ENCODE measurements at places on chromosomes 4 and X.

- peaks cover 4% of the 10 kb centered on the region for H3K36me3 ChIP-seq
- H3K27ac ChIP-seq = no peak overlapping the region
- no peak overlapping the region for H3K4me3 ChIP-seq
- H3K4me1 ChIP-seq = no peaks in the 10 kb centered on the region
- no peaks in the 10 kb centered on the region for H3K27me3 ChIP-seq
- no peak for DNase-seq
Measured at GRCh38 chr4:35710343-35710742, 534.0 kb downstream of the ARAP2 start.

DNA sequence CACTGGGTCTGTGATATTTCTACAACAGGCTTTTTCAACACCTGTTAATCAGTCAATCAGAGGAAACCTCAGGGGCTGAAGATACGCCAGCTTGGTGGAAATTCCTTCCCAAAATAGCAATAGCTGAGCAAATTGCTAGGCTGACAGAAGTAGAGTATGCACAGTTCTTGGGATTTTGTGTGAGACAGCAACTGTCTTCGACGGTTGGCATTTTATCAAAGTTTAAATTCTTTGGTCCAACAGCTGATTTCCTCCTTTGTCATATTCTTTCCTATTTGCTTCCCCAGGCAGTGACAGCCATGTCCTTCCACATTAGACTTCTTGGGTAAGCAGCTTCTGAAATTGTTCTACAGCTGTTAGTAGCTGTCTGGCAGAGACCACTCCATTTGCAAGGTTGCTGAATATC lies 8.0 kb upstream of the PALLD start:
- no peak for DNase-seq
- H3K36me3 ChIP-seq = no peaks in the 10 kb centered on the region
- no peak overlapping the region for H3K4me3 ChIP-seq

DNA sequence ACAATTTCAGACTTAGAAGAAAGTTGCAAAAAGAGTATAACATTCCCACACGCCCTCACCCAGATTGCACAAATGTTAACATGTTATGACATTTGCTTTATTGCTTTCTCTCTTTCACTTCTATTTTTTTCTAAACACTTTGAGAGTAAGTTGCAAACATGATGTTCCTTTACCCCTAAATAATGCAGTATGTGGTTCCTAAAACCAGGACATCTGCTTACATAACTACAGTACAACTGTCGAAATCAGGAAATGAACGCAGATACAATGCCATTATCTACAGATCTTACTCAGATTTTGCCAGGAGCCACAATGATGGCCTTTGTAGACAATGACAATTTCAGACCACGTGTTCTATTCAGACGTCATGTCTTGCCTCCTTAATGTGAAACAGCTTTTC lies 22.4 kb downstream of the SH3TC1 start:
- no peak overlapping the region for H3K27ac ChIP-seq
- H3K27me3 ChIP-seq = no peaks in the 10 kb centered on the region
- no peaks in the 10 kb centered on the region for H3K36me3 ChIP-seq
- DNase-seq = no peak

DNA sequence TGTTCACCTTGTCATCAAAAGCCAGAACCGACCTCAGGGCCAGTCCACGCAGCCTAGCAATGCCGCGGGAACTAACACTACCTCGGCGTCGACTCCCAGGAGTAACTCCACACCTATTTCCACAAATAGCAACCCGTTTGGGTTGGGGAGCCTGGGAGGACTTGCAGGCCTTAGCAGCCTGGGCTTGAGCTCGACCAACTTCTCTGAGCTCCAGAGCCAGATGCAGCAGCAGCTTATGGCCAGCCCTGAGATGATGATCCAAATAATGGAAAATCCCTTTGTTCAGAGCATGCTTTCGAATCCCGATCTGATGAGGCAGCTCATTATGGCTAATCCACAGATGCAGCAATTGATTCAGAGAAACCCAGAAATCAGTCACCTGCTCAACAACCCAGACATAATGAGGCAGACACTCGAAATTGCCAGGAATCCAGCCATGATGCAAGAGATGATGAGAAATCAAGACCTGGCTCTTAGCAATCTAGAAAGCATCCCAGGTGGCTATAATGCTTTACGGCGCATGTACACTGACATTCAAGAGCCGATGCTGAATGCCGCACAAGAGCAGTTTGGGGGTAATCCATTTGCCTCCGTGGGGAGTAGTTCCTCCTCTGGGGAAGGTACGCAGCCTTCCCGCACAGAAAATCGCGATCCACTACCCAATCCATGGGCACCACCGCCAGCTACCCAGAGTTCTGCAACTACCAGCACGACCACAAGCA lies 898 bp downstream of the UBQLN2 start:
- H3K4me1 ChIP-seq = peaks cover 31% of the 10 kb centered on the region
- no peaks in the 10 kb centered on the region for H3K27me3 ChIP-seq
- peak overlapping the region; percentile 82 for H3K4me3 ChIP-seq
- no peaks in the 10 kb centered on the region for H3K36me3 ChIP-seq
- H3K27ac ChIP-seq = peak overlapping the region; percentile 99
- DNase-seq = no peak

GRCh38 chr4:8297691-8298485 lies 28.3 kb downstream of the HTRA3 start:
- H3K36me3 ChIP-seq = peaks cover 11% of the 10 kb centered on the region
- no peaks in the 10 kb centered on the region for H3K4me1 ChIP-seq
- DNase-seq = peak; percentile 75
- H3K27ac ChIP-seq = no peak overlapping the region

DNA sequence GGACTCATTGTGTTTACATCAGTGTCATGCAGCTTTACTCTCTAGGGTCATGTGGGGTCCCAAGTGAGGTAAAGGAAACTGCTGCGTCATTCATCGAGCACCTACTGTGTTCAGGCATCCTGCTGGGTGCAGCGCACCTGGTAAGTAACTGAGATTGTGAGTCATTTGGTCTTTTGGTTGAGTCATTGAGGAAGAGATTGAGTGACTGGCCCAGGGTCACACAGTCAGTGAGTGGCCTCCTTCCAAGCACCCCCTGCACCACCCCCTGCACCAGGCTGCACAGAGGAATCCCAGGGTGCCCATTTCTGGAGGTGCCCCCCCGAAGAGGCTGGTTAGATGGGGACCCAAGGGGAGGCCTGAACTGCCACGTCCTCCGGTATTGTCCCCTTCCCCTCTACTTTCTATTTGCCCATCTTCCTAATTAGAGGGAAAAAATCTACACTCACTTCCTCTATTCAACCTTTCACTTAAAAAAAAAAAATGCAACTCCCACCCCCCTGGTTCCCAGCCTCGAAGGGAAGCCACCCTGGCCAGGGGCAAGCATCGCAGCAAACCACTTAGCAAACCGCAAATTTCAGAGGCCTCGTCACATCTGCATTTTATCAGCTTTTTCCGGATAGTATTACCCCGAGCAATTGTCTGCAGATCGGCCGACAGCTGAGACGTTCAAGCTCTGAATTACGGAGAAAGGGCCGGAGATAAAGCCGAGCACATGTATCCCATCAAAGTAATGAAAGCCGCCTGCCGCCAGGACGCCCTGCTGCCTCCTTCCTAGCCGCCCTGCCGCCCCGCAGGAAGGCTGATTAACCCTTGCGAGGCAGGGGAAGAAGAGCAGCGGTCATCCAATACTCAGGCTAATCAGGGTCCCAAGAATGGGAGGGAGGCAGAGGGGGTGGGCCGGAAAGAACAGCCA lies 96.3 kb upstream of the MSX1 start:
- peaks cover 3% of the 10 kb centered on the region for H3K36me3 ChIP-seq
- H3K4me3 ChIP-seq = peak overlapping the region; percentile 41
- H3K27ac ChIP-seq = no peak overlapping the region
- H3K27me3 ChIP-seq = peaks cover 3% of the 10 kb centered on the region
- H3K4me1 ChIP-seq = peaks cover 18% of the 10 kb centered on the region
- DNase-seq = peak; percentile 43

GRCh38 chrX:3712051-3712869 lies 1.2 kb downstream of the PRKX start:
- peaks cover 1% of the 10 kb centered on the region for H3K36me3 ChIP-seq
- H3K4me1 ChIP-seq = peaks cover 19% of the 10 kb centered on the region
- peak overlapping the region; percentile 92 for H3K4me3 ChIP-seq

DNA sequence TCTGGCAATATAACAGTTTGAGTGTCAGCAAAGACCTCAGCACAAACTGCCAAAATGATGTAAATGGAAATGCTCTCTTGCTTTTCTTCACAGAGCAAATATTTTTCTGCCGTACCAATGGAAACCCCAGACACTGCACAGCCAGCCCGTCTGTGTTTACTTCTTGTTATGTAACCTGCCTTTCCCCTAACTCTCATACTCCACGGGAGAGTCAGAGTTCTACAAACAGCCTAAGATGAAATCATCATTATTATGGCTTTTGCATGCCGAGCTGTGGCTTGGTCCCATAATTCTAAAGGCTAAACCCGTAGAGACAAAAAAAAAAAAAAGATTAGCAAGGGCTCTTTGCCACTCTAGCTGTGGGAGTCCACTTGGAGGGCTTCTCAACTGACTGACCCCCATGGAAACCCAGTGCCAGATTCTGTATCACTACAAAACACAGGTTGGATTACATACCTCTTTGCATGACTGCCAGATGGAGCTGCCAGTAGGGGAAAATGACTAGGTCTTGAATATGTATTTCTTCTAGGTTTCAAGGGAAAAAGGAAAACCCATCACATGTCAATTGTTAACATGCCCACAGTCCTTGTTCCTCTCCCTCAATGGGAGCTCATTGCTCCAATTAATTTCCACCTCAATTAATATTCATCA lies 197.2 kb upstream of the CNKSR2 start:
- H3K4me3 ChIP-seq = no peak overlapping the region
- no peaks in the 10 kb centered on the region for H3K36me3 ChIP-seq
- no peak for DNase-seq
- H3K27me3 ChIP-seq = peaks cover 2% of the 10 kb centered on the region

GRCh38 chr4:69828828-69829227 lies 31.1 kb downstream of the SULT1E1 start:
- no peak overlapping the region for H3K27ac ChIP-seq
- no peak for DNase-seq
- no peaks in the 10 kb centered on the region for H3K36me3 ChIP-seq
- H3K4me1 ChIP-seq = peaks cover 5% of the 10 kb centered on the region
- no peaks in the 10 kb centered on the region for H3K27me3 ChIP-seq

DNA sequence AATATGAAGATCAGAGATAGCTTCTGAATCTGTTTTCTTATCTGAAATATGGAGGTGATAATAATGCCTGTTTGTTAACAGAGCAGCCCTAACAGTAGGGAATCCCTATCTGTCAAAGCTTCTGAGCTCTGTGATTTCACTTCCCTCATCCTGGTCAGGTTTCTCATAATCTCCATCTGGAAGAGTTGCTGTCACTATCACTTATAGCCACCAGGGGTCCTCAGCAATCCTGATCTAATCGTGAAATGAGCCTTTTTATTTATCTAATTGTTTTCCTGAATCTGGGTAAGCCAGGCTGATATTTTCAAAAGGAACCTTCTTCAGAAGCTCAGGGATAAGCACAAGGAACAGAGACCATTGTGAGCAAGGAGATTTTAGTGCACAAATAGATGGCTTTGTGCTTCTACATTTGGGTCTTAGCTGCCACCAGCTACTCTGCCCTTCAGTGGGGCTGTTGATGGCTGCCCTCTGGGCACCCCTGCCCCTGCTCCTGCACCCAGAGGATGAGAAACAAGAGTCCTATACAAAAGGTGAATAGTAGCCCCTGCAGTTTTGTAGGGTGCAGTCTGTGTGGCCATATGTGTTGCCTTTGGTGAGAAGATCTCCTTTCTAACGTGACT lies 196.4 kb upstream of the RADX start:
- H3K4me3 ChIP-seq = no peak overlapping the region
- DNase-seq = no peak
- H3K4me1 ChIP-seq = no peaks in the 10 kb centered on the region
- H3K36me3 ChIP-seq = no peaks in the 10 kb centered on the region
- H3K27me3 ChIP-seq = peaks cover 7% of the 10 kb centered on the region

DNA sequence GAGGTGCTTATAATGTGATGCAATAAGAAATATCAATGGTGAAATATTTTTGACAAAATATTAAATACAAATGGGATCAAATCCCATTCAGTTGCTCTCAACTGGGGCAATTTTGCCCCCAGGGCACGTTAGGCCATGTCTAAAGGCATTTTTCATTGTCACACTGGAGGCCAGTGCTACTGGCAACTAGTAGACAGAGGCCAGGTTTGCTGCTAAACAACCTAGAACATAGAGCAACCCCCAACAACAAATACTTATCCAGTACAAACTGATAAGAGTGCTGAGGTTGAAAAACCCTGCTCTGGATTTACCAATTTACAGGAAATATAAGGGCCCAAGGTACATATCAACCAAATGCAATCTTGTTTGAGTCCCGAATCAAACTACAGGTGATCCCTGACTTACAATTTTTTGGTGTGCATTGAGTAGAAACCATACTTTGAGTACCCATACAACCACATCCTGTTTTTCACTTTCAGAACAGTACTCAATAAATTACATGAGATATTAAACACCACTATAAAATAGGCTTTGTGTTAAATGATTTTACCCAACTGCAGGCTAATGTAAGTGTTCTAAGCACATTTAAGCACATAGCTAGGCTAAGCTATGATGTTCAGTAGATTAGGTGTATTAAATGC lies 237.5 kb downstream of the HNRNPD start:
- no peaks in the 10 kb centered on the region for H3K4me1 ChIP-seq
- H3K36me3 ChIP-seq = no peaks in the 10 kb centered on the region
- DNase-seq = no peak
- H3K27me3 ChIP-seq = peaks cover 5% of the 10 kb centered on the region
- no peak overlapping the region for H3K4me3 ChIP-seq

- peaks cover 2% of the 10 kb centered on the region for H3K36me3 ChIP-seq
- no peak overlapping the region for H3K4me3 ChIP-seq
- DNase-seq = no peak
Measured at GRCh38 chrX:53265771-53266574, 15.4 kb downstream of the IQSEC2 start.

DNA sequence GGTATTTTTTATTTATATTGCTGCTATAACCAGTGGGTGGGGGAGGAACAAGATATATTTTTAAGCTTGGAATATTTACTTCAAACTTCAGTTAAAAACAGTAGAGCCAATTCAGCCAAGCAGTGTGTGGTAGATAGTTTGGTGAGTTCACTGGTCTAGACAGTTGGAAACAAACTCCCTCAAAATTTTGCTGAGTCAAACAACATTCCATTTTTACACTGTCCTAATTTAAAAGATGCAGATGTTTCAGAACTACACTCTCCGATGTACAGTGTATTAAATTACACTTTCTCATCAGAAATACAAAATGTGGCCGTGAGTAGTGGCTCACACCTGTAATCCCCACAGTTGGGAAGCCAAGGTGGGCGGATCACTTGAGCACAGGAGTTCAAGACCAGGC lies 23.3 kb downstream of the PRKX start:
- peak overlapping the region; percentile 39 for H3K4me3 ChIP-seq
- peaks cover 43% of the 10 kb centered on the region for H3K4me1 ChIP-seq
- H3K27me3 ChIP-seq = no peaks in the 10 kb centered on the region
- no peaks in the 10 kb centered on the region for H3K36me3 ChIP-seq
- H3K27ac ChIP-seq = peak overlapping the region; percentile 95

GRCh38 chrX:152899874-152900719 lies 2.2 kb downstream of the ZNF185 start:
- peaks cover 3% of the 10 kb centered on the region for H3K36me3 ChIP-seq
- peaks cover 18% of the 10 kb centered on the region for H3K4me1 ChIP-seq
- peak; percentile 66 for DNase-seq
- H3K27me3 ChIP-seq = no peaks in the 10 kb centered on the region
- H3K27ac ChIP-seq = peak overlapping the region; percentile 57
- no peak overlapping the region for H3K4me3 ChIP-seq
